ENCODE measurements at places on chromosomes 6 and 20.

DNA sequence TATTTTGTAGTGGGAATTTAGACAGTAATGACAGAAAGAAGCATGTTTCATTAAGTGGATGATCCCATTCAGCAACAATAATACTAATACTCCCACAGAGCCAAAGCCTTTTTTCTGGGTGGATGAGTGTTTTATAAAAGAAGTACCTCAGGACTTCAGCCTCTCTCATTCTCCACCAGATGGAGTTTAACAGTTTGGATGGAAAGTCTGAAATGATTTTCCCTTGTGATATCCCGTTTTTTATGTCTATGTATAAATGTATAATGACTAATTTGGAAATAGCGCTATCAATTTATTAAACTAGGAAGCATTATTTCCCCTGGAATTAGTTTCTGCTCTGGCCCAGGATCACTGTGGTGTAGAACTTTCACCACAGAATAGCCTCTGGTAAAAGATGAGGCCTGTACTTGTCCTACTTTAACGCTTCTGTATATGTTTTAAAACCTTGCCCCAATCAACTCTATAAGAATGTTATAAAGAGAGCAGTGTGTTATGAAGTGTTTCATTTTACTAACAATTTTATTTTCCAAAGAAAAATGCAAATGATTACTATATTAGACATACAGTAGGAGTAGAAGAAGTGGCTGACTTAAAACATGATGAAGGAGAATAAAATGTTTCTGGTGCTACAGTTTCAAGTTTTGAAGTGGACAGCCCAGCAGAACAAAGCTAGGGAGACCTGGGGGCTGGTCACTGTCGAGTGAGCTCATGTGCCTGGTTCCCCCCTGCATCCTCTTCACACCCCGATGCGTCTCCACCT is 135.6 kb downstream of the HIVEP1 start:
- no peak for DNase-seq

GRCh38 chr6:158485431-158485830 is 74.5 kb upstream of the TMEM181 start:
- no peak for DNase-seq

GRCh38 chr6:21230536-21230935 is 363.0 kb upstream of the SOX4 start:
- no peak for DNase-seq

DNA sequence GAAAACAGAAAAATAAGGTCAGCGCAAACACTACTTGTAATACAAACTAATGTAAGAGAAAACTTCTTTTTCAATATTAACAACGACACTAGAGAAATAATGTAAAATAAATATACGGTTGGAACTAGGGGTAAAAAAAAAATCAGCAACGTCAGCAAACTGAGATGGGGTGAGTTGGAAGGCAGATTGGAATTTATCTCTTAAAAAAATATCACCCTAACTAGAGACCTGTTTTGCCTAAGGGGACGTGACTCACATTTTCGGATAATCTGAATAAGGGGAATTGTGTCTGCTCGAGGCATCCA is 705 bp upstream of the UTRN start:
- DNase-seq = no peak

DNA sequence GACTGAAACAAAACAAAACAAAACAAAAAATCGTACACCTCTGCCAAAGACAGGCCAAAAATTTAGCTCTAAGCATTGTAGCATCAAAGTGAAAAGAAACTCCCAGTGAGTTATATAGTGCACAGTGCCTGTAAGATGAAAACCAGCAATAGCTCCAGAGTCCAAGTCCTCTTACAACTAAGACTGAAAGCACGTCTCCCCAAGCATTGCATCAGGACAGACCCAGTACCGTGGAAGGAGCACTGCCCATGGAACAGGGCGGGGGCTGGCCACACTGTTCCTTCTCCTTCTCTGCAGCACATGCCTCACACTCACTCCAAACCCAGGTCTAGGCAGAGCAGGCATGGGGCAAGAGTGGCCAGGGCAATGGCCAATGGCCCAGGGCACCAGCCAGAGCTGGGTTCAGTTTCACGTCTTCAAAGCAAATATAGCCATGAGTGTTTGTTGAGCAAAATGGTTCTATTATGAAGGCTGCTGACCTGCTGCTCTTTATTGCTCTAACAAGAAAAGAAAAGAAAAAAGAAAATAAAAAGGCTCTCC is 72.2 kb upstream of the PBOV1 start:
- no peak for DNase-seq

DNA sequence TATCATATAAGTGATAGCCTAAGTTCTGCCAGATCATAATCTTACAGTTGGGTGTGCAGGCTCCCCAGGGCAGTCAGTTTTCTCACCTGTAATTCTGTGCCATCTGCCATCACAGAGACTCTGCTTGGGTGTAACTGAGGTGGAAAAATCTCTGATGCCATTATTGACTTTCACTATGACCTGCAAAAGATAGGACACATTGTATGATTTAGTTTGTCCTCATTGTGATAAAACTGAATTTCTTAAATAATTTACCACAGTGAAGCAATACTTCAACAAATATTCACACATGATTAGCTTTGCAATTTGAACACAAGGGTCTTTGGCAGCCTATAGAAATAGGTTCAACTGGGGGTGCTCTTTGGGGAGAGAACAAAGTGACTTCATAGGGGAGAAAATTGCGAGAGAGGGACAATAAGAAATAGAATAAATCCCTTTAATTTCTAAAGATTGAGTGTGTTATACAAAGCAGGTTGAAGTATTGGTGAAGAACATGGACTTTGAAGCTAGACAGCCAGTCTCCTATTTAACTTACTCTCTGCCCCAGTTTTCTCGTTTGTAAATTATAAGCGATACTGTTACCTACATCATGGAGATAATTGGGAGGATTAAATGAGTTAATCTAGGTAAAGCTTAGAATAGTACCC is 27.3 kb downstream of the FAM229B start:
- DNase-seq = no peak

GRCh38 chr6:7246401-7247178 is 66.4 kb downstream of the SSR1 start:
- DNase-seq = no peak

DNA sequence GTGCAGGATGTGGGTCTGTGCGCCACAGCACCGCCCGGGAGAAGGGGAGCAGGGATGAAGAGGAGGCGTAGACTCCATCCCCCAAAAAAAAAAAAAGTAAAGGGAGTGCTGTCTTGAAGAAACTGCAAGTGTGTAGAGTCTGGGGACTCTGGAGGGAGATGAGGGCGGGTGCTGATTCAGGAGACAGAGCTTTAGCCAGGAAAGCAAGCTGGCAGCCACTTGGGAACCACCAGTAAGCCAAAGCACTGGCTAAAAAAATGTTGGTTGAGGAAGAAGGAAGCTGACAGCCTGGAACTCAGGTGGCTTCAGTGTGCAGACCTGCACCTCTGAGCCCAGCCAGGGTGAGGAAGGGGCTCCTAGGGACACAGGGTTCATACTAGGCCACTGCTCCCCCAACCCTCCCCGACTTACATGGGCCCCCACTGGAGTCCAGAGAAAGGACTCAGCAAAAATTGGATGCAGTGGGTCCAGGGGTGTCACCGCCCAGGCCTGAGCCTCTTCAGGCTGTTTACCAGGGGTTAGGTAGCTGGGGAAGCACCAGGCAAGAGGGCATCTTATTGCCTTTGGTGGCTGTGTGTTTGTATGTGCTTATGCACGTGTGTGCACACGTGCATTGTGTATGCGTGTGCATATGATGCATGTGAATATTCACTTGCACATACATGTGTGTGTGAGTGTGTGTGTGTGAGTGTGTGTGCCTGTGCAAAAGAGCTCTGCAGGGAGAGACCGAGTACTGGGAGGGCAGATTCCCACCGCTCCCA is 153.5 kb upstream of the MLN start:
- DNase-seq = no peak

- no peak for DNase-seq
Measured at GRCh38 chr6:151054306-151054705, 185.5 kb upstream of the AKAP12 start.

GRCh38 chr6:45478240-45478639 is 100.5 kb upstream of the SUPT3H start:
- peak; percentile 43 for DNase-seq

DNA sequence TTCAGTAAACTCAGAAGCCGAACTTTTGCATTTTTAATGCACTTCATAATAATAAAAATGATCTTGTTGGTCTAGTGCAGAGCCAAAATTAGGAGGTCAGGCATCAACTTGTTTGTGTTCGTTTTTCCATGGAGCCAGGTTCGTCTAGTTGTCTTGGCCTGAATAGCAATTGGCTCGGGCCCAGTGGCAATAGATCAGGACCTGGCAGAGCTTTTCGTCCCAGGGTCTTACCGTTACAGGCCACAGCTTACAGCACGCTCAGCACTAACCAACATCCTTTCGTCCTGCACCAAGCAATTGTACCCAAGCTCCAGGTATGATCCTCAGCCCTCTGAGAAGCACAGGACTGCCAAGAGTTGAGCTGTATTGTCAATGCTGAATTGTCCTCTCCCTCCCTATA is 240.5 kb upstream of the PLN start:
- no peak for DNase-seq

DNA sequence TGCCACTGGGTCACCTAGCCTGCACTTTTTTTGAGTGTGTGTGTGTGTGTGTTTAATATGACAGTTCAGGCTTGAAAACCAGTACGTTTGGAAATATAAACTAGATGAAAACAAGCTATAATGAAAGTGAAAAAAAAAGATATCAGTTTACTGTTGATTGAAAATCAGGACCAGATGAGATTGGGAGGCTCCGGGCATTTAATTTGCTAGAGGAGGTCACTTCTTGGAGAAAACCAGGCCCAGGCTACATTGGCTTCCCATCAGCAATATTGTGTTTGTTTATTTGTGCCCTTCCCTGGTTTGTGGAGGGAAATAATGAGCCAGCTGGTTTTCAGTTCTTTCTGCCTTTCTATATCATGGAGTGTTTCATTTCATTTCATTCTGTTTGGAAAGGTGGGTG is 246.6 kb upstream of the JAG1 start:
- DNase-seq = no peak

DNA sequence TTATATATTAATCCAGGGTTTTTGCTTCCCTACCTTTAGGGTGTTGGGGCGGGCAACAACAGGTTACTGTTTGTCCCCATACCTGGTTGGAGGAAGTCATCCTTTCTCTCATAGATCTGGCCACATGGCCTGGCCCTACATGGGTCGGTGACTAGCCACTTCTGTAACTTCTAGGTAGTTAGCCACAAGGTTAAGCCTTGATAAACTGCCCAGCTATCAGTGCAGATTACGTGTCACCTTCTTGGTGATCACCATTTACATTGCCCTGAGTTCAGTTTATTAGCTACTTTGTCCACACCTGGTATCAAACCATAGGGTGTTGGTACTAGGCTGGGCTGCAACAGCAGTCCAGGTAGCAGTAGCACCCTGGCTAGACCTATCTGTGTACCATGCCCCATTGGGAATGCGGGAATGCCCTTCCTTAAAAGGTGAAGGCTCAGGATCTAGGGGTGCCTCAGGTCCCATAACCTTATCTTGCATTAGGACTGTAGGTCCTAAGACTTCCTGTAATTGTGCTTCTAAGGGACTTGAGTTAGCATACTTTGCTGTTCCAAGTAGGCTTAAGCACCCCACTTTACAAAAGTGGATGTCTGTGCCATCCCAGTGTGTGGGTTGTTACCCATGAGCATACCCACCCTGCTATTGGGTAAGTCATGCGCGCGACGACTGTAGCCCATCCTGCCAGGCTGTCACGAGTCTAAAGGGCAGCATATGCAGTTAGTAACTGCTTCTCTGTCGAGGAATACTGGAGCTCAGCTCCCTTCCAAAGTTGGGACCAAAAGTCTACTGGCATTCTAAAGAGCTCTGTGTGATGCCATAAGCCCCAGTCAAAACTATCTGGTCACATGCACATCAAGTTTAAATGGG is 5.2 kb downstream of the ZKSCAN3 start:
- no peak for DNase-seq

DNA sequence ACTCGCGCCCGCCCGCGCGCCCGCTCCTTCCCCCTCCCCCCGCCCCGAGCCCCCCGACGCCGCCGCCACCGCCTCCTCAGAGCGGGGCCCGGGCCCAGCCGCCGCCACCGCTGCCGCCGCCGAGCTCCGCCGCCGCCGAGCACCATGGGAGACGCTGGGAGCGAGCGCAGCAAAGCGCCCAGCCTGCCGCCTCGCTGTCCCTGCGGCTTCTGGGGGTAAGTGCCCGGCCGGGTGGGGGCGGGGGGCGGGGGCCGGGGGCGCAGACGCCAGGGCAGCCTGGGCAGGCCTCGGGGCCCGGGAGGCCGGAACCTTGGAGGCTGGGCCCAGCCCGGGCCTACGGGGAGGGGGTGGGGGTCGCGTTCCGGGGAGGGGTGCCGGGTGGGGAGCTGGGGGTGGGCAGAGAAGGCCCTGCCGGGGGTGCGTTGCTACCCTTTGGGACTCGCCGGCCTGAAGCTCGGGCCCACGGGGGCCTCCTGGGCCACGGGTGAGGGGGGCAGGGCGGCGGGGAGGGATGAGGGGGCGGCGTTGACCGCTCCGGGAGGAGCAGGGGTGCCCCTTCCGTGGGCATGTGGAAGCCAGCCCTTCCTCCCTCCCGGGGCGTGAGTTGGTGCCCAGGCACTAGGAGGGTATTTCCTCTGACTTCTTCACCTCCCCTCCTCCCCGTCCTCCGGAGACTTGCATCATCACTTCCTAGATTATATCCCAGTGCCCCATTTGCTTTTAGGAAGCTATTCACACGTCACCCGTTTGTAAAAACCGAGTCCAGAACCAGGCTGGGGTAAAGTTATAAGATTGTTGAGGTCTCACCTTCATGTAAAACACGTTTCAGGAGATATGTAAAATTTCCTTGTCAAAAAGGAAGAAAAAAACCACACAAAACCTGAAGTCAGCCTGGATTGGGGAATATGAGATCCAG is 533 bp downstream of the ZFAND3 start:
- peak; percentile 70 for DNase-seq

DNA sequence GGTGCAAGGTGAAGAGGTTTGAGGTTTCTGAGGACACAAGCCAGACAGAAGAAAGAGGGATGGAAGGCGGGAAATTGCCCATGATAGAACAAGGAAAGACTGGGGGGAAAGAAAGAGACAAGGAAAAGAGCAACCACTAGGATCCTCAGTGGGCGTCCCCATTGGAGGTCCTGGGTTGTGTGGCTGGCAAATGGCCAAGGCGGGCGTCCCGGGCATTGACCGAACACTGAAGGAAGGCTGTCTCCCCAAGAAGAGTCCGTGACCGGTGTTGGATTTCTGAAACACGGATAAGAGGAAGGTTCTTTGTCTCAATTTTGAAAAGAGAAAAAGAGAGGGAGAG is 746.6 kb upstream of the ADGRB3 start:
- DNase-seq = no peak

DNA sequence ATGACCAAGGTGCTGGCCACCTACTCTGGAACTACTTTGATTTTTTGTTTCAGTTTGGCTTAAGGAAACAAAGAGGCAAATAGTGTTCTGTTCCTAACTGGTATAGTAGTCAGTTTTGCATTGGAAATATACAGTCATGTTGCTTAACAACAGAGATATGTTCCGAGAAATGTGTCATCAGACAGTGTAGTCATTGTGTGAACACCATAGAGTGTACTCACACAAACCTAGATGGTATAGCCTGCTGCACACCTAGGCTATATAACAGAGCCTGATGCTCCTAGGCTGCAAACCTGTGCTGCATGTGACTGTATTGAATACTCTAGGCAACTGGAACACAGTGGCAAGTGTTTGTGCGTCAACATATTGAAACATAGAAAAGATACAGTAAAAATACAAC is 80.4 kb downstream of the ARID1B start:
- no peak for DNase-seq

- peak; percentile 67 for DNase-seq
Measured at GRCh38 chr6:113920663-113921267, 50.2 kb downstream of the HDAC2 start.
